CD4-positive, alpha-beta T cell treated with Interleukin-6 at 100 ng/mL for 8 hours (primary cell): ENCODE measurements at places on chromosomes 5 and 9.

GRCh38 chr9:79263628-79264027, 308.1 kb upstream of the TLE4 start:
- no peak for DNase-seq

GRCh38 chr5:128328446-128328845, 209.6 kb downstream of the FBN2 start:
- DNase-seq, result no peak

GRCh38 chr5:82662340-82662739, 384.2 kb upstream of the RPS23 start:
- no peak for DNase-seq

GRCh38 chr9:103904242-103904641, 189.9 kb upstream of the SMC2 start:
- no peak for DNase-seq

GRCh38 chr5:160221082-160221481, 8.2 kb upstream of the FABP6 start:
- no peak for DNase-seq

GRCh38 chr5:50963971-50964745, 297.7 kb downstream of the PARP8 start:
- DNase-seq, result no peak

DNA sequence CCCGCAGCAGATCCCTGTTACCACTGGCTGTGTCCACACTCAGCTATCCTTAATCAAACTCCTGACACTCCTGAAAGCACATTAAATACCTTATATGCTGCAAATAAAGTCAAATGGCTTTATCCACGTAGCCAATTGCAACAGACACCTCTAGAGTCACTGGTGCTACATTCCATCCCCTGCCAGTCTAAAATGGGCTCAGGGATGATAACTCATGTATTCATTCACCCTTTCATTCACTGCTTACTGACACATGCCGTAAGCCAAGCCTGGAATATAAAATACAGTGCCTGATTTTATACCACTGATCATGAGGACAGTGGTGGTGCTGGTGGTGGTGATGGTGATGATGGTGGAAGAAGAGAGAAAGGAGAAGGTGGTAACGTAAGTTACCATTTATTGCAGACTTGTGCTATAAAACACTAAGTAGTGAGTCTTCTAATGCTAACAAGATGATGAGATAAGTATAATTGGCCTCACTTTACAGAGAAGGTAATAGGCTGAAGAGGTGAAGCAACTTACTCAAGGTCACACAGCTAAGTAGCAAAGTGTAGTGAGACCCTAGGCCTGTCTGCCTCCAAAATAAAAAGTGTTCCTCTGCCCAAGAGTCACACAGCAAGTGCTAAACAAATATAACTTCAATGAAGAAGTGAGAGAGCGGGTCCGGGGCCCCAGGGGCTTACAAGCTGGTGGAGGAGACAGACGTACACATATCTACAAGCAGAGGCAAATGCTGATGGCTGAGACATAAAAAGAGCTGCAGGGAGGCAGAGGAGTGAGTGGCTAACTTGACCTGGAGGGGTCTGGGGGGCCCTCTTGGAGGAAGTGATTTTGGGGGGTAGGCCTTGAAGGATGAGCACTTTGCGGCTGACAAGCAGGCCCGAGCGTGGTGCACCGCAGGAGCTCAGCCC, 1.2 kb downstream of the TTLL11 start:
- DNase-seq, result no peak
